ENCODE measurements at places on chromosomes 1 and 21.

- no peak for DNase-seq
These were observed 45.8 kb downstream of the PDE9A start for GRCh38 chr21:42699196-42699595.

DNA sequence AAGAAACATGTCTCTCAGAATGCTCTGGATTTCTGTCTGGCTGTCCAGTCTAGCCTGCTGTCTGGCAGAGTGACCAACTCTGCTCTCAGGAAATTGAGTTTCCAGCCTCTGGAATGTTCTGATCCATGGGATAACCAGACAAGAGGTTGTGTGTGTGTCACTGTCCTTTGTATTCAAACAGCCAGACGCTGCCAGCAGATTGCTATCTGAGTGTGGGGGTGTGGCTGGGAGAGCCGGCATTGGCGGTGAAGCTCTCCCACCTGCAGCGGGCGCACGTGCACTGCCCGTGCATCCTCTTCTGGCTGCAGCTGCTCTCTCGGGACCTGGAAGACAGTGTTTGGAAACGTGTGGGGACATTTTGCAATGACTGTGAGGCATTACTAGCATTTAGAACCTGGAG, 26.1 kb downstream of the PKP1 start:
- DNase-seq: no peak

GRCh38 chr1:245859493-245860114, 647.5 kb downstream of the SMYD3 start:
- DNase-seq: no peak

DNA sequence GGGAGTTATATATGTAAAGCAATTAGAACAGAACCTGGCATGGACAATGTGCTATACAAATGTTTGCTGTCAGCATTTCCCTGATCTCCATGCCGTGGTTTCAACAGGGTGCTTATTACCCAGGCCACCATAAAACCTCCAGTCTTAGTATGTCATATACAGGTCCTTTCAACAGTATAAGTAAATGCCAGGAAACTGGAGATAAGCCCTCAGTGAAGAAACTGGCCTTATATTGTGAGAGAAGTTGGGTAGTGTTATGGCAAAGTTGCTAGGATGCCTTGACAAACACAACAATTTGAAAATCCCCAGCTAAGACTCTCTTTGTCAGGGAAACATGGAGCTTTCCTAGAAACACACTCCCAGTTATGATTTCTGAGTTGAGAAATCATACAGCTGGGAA, 850.2 kb upstream of the ADAMTS5 start:
- DNase-seq: no peak

DNA sequence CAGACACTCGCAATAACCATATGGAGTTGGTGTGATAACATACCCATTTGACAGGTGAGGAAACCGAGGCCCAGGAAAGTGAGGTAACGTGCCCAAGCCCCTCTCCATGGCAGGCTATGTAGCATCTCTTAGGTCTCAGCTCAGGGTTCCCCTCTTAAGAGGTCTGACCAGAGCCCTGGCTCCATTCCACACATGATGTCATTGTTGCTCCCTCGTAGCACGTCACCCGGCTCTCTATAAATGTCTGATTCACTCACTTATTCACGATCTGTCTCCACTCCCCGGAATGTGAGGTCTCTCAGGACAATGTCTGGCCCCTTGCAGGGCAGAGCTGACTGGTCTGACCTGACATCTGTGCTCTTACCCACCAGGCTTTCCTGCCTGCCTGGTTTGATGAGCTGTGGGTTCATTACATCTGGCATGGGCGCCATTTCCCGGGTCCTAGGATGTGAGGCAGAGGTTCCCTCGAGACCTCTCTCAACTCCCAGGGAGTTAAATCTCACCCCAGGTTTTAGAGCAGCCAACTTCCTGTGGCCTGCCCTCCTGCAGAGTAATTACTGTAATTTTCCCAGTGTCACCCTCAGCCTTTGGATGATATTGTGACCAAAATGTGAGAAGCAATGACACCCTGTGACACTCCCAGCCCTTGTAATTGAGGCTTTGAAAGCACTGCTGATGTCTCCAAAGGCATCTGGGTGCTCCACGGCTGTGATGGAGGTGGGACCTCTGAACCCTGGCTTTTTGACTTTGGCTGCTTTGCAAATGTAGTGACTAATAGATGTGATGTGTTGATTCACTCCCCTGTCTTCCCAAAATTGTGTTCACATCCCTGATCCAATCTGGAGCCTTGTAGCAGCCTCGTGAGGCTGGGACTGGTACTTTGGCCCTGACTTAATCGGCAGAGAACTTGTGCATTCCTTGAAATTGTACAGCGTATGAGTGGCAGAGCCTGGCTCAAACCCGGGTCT, 10.6 kb downstream of the ACTL8 start:
- no peak for DNase-seq

DNA sequence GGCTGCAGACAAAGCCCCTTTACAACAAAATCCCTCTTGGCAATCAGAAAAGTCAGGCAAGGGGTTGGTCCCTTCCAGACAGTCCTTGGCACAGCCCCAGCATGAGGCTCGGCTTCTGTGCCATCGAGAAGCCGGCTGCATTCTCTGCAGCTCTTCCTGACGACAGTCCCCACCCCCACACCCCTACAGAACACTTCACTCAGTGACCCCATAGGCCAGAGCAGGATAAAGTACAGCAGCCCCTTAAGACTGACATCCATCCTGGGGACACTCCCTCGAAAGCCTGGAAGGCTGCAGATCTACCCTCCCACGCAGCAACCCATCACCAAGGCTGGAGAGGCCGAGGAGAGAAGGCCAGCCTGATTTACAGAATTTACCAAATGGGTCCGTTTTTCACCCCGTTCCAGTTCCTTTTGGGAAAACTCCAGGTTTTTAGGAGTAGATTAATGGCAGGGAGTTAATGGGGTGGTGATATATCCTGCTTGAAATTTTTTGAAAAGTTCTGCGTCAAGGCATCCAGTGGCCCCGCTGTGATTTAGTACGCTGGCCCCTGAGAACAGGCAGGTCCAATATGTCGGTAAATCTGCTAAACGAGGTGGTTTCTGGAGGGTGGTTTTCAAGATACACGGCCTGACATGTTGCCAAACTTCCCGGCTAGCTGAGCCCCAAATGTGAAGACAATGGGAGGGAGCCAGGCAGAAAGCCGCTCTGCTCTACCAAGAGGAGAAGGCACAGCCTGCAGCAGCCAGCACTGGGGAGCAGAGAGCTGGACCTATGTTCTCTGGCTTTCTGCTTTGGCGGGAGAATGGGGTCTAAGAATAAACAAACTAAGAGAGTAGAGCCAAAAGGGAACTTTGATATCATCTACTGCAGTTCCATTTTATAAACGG, 81.7 kb downstream of the SSBP3 start:
- no peak for DNase-seq

DNA sequence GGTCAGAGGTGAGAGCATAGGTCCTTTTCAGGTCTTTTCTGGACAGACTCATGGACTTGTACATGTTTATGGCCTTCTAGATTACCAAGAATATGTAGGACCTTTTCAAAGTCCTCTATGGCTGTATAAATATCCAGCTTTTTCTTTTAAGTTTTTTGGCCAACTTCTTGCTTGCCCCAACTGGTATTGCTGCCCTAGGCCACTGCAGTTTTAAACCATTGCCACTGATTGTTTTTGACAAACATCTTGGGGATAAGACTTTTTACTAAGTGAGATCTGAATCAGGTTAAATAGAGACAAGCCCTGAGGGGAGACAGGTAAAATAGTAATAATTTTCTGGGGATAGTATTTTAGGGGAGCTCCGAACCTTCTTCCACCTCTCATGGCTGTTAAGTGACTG, 14.8 kb upstream of the DDR2 start:
- DNase-seq: no peak
